Left ventricle myocardium superior (tissue), 1 donor: ENCODE measurements at places on chromosomes 5 and 9. TPM values are rescaled to one million over a fixed set of nuclear protein-coding genes. Genes with fewer than 3 reads are reported as not detected.

The PCDHGB6 gene
- 4.7 TPM for total RNA-seq

DNA sequence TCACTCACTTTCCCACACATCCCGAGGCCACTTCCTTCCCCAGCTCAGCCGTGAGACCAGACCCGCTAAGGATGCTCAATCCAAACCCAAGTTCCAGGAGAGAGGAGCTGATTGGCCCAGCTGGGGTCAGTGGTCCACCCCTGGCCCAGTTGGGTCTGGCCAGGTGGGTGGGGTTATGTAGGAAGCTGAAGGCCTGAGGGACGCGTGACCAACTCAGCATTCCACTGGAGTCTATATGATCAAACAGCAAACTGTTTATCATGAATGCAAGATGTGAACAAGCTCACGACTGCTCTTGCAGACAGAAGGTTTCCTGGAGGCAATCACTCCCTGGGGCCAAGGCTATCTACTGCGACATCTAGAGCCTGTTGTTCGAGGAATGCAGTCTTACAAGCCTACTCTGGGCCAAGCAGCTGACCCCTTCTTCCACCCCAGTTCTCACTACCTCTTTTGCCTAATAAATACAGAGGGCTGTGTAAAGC lies 4.9 kb upstream of the RAPGEF1 start:
- DNase-seq: no peak

- no peak for DNase-seq
Measured at GRCh38 chr9:130352586-130353285, 87.2 kb downstream of the HMCN2 start.

GRCh38 chr5:17340379-17340778 lies 122.9 kb downstream of the BASP1 start:
- no peak for DNase-seq

- no peak for DNase-seq
Measured at GRCh38 chr5:144433893-144434292, 263.2 kb downstream of the KCTD16 start.

GRCh38 chr5:138737494-138738265 lies 15.5 kb upstream of the CTNNA1 start:
- no peak for DNase-seq

DNA sequence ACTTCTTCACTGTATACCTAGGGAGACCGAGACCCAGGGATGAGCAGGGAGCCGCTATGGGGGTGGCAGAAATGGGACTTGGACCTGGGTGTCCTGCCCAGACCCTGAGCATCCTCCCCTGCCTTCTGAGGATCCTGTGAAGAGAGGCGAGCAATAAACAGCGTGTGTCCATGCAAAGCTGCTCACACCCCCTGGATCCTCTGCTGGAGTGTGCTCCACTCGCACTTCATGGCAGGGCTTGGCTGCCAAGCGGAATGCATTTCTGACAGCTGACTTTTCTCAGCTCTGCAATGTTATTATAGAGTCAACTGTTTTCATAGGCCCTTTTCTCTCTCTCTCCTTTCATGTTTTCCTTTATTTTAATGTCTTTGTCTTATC lies 31.0 kb upstream of the ALDH1B1 start:
- DNase-seq: no peak

DNA sequence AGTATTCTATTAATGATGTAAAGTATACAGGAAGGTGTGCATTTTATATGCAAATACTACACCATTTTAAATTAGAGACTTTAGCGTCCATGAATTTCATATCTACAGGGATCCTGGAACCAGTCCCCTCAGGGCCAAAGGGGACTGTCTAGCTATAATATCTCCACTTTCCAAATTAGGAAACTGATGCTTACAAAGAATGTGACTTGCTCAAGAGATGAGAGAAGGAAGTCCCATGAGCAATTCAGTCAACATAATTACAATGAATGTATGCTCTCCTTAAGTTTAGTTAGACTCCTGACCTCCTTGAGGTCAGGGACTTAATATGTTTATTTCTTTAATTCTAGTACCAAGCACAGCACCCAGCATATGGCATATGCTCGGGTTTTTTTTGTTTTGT lies 23.7 kb downstream of the NIPBL start:
- DNase-seq: no peak

GRCh38 chr5:169904059-169904458 lies 76.2 kb downstream of the INSYN2B start:
- DNase-seq: no peak

DNA sequence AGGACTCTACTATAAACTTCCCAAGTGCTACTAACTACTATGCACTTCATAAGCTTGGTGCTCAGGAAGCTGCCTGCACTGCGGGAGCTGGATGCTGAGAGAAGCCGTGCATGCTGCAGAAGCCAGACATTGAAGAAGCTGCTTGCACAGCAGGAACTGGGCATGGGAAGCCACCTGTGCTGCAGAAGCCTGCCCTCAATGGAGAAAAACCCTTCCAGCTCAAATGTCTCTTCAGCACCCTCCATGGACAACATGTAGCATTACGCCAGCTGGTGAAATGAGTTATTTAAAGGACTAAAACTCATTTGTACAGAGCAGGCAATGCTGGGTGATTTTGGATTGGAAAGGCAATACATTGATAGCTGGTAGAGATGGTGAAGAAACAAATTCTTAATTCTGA lies 247.2 kb downstream of the KIF4B start:
- no peak for DNase-seq
